Stimulated activated CD8-positive, alpha-beta memory T cell treated with anti-CD3 and anti-CD28 coated beads, Interleukin-7, amount 100 ng/mL, for 4 hours (primary cell): ENCODE measurements at places on chromosomes 6 and 20.

- DNase-seq = no peak
Measured at GRCh38 chr6:161169696-161170095, 104.2 kb downstream of the AGPAT4 start.

GRCh38 chr20:9110365-9110764, 41.5 kb downstream of the PLCB4 start:
- DNase-seq = no peak

- no peak for DNase-seq
Measured at GRCh38 chr20:47262365-47263013, 94.0 kb downstream of the ZMYND8 start.

- DNase-seq = no peak
Measured at GRCh38 chr6:127090051-127090450, 28.4 kb upstream of the RSPO3 start.

DNA sequence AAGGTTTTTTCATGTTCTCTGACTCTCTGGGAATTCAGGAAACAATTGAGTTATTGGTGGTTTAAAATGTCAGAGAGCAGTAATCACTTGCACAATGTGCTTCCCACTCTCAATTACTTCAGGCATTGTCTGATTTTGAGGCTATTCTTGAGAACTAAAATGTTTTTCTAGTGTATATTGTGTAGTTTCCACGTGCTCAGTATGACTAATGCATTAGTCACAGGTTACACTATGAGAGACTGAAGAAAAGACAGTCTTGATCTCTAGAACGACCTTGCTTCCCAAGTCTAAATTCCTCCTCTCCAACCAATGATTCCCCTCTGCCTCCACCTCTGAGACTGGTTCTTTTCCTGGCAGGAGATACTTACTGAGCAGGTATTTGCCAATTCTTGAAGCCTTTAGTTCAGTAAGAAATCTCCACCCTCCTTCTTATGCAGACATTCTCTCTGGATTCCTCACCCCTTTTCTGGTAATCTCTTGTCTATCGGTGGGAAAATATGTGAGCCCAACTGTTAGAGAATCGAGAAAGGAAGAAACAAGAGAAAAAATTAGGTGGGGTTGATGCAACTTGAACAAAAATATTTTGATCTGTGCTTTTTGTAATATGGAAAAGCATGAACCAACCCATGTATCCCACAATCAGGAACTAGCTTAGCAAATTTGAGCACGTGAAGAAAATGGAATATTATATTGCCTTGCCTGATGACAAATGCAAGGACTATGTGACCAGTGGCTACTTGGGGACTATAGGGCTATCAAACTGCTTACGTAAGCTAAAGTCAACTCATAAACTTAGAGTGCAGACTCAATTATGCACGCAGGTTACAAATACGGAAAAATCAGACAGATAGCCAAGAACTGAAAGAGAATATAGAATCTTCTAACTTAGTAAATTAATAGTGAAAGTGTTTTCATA, 61.1 kb upstream of the SLC22A16 start:
- no peak for DNase-seq

DNA sequence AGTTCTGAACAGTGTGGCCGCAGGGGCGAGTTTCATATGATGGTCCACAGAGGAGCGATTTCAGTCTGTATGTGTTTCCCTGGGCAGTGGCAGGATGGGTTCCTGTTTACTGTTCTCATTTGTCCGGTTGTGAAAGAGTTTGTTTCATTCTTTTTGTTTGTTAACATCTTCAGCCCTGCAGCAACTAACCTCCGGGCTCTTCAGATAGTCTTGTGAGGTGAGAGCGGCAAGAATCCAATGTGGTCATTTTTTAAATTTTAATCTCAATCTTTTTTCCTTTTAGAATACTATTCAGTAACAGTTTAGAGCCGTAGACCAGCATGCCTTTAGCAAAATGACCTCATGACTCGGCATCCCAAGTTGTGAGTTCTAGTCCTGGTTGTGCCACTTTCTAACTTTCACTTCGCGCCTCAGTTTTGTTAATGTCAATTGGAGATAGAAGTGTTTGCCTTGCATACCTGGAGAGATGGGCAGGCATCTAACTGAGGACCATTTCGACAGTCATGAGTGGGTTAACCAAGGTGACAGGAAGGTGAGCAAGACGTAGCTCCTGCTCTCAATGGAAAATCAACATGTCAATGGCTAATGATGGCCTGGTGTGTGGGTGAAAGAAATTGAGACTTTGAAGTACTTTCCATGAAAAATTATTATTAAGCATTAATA, 38.5 kb upstream of the PXDC1 start:
- DNase-seq = no peak
